ENCODE measurements at places on chromosomes 5 and 9.

DNA sequence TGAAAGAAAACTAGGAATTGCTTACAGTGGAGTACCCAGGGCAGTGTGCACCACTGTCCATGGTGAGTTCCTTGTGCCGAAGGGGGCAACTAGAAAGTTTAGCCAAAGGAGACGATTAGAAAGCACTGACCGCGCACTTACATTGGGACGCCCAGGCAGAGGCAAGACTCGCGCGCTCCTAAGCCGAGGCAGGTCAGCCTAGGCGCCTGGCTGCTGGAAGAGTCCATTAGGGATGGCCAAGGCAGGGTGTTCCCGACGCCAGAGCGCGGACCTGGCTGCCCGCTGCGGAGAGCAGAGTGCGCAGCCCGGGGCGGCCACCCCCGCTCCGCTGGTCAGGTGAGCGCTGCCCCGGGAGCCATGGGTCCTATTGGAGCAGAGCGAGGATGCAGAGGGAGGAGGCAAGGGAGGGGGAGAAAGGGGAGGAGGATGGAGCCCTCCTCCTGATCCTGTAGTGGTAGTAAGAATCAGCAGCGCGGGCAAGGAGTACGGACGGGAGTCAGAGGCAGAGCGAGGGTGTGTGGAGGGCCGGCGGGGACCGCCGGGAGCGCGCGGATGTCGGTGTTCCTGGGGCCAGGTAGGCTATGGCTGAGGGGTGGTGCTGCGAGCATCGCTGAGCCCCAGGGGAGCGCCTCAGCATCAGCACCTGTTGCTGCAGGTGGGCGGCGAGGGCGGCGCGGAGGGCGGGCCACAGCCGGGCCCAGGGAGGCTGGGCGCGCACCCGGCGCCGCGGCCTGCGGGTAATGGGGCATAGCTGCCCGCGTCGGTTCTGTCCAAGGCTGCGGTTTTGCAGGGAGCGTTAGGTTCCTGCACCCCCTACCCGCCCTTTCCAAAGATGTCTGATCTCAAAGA is at the start of gene ADGRV1:
Gene ADGRV1, plus strand, starts transcription at position 454 of the 849 bp plus-strand sequence. Its CDS starts 99 bp downstream, at position 553.
- no peak for DNase-seq

GRCh38 chr5:121497176-121497575 is 354.5 kb upstream of the FTMT start:
- no peak for DNase-seq

- no peak for DNase-seq
Observed at GRCh38 chr5:111017731-111018130, 53.8 kb upstream of the TSLP start.

DNA sequence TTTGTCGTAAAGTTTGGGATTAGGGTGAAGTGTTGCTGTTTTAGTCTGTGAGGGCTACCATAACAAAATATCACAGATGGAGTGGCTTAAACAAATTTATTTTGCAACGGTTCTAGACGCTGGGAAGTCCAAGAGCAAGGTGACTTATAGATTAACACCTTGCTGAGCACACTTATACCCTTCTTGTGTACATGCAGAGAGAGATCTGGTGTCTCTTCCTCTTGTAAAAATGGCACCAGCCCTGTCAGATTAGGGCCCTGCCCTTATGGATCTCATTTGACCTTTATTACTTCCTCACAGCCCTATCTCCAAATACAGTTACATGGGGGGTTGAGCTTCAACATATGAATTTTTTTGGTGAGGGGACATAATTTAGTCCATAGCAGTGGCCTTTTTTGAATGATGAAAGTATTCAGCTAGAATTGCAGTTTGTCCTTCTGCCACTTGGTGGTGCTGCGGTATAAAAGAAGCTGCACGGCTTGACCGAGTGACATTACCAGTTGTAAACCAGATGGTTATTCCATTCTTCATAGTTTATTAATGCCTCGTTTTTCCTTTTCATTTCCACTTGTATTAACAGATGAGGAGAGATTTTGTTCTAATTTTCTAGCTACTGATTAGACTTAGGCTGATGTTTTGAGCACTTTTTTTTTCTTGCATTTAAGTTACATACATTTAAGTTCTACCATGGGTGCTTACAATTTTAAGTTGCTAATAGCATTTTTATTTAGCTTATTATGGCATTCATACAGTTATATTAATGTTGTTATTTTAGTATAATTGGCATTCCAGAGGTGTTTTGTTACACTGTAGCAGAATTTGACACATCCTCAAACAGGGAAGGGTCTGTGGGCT is 19.4 kb downstream of the DCP2 start:
- DNase-seq, result no peak

- DNase-seq, result no peak
Observed at GRCh38 chr9:136700959-136701667, 11.3 kb upstream of the DIPK1B start.

DNA sequence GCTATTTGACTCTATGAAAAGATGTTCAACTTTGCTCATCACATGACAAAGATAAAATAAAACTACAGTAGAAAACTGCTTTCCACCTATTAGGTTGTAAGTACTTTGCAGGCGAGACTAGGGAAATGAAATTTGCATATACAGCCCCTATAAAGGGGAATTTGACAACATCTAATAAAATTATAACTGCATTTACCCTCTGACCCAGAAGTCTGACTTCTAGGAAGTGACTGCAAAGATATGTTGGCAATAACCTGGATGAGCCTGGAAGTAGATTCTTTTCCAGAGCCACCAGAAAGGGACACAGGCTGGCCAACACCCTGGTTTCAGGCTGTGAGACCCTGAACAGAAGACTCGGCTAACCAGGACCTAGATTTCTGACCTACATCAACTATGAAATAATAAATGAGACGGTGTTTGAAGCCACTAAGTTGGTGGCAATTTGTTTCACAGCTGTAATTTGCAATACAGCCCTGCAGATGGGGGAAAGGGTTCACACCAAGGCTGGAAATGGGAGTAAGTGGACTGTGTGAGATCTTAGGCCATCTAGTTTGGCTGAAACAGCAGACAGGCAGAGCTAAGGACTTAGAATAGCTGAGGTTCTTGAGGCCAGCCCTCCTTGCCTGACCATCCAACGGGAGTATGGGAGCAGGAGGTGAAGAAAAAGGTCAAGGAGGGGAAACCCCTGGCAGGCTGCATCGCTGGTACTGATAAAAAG is 106.6 kb downstream of the SIL1 start:
- no peak for DNase-seq

DNA sequence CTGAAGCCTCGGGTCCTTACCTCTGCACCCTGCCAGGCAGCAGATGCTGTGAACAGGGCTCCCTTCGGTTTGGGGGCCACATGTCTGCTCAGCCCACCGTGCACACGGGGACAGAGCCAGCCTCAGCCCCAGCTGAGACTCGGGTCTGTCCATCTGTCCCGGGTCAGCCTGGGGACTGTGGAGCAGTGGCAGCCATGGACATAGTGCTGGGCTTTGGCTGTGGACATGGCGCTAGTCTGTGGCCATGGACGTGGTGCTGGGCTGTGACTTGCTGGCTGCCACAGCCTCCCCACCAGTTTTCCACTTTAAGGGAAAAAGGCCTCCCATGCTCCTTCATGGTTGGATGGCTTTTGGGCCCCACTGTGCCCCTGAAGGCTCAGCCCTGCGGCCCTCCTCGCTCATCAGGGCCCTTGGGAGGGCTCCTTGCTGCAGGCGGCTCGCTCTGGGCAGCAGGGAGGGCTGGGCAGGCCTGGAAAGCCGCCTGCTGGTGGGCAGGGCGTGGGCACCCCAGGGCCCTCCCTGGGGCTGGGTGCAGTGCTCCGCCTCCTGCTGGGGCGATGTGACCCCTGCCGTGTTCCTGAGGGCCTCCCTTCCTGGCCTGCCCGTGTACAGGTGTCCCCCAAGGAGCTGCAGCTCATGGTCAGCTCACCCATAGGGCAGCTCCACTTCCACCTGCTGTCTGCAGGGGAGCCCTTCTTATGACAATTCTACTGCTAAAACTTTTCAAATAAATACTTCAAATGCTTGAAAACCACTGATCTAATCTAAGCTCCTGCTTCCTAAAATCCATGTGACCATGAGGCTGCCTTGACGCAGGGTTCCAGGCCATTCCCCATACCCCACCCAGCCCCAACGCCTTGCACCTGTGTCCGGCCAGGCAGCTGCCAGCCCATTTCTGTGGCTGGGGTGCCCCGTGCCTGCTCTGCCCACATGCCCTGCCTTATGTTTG is 112.1 kb upstream of the LMX1B start:
- DNase-seq, result no peak
